ENCODE measurements at places on chromosomes 1 and 21.

GRCh38 chr1:119286587-119287181, 81.9 kb upstream of the HAO2 start:
- DNase-seq: no peak

DNA sequence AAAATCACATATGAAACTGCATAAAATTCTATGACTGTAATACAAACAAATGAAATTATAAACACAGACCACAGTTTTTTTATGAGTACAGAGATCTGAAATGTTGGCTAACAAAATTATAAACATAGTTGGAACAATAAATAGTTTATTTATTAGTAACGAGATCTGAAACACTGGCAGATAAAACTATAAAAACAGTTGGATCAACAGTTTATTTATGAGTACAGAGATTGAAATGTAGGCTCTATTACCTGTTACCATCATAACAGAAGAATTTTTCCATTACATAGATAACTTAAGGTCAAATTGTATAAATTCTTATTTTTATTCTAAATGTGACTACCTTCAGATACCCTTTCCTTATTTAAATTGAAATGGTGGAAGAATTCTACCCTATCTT, 14.5 kb downstream of the EYA3 start:
- no peak for DNase-seq

- no peak for DNase-seq
Measured at GRCh38 chr1:228544921-228545591, 57.9 kb downstream of the RNF187 start.

DNA sequence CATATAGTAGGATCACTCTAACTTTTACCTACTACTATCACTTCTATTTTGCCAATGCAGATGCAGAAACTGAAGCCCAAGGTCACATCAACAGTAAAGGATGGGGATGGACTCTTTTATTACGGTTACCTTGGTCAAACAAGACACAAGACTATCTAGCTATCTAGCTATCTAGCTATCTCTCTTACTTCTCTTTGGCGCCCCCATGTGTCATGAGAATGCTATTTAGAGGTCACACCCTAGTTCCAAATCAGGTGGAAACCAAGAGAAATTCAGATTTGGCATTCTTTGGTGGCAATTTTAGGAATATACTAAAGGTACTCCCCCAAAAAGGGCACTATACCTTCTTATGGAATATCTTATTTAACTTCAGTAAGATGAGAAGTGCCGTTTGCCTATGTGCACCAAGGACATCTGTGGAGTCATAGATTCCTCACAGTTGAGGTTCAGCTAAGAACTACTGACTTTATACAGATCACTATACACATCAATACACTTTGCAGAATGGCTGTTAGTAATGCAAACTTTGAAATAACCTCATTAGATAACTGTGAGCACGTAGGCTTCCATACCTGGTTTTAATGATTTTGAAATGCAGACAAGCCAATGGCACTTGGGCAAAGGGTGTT, 6.7 kb downstream of the ZNF648 start:
- DNase-seq: no peak

GRCh38 chr1:187474336-187474735, 645.6 kb downstream of the PLA2G4A start:
- DNase-seq: no peak

GRCh38 chr1:46309401-46310159, 6.1 kb downstream of the UQCRH start:
- no peak for DNase-seq

GRCh38 chr21:15122241-15122640, 57.4 kb upstream of the NRIP1 start:
- DNase-seq: no peak

DNA sequence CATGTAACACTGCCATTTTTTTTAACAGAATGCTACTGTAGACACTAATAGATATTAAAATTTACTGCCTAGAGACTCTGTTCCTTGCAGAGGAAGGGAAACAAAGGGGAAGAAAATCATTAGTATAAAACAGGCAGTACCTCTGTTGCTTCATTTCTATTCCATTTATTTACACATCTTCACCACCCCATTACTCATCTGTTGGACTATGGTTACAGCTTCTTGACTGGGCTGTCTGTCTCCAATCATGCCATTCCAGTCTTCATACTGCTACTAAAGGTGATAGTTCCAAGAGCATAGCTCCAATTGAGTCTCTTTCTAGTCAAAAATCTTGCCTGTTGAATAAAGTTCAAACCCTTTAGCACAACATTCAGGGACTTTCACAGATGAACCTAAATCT, 22.2 kb upstream of the GPR25 start:
- DNase-seq: no peak

DNA sequence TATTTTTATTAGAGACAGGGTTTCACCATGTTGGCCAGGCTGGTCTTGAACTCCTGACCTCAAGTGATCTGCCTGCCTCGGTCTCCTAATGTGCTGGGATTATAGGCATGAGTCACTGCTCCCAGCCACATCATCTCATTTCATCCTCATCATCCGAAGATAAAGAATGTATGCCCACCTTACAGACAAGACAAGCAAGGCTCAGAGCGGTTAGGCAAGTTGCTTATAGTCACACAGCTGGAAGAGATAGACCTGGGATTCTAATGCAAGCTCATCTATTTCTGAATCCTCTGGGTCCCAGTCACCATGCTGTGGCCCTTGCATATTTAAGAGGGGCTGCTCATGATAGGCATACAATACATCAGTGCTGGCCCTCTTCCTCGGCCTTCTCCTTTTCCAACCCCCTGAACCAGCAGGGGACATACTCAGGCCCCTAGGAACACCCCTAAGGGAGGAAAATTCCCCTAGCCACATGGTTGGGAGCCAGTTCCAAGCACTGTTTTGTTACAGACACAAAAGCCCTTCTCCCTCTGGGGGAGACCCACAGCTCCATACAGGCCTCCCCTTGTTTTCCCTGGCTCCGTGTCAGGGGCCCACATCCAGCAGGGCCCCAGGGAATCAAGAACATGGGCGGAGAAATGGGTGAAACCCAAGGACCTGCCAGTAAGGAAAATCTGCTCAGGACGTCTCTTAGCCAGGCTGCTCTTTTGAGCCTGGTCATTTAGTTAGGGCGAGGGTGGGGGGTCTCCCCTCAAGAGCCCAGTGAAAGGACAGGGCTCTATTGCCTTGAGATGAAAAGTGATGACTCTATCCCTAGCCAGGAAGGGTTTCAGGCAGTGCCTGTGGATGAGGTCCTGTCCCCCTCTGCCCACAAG, 6.9 kb downstream of the CSRP1 start:
- DNase-seq: no peak

All from activated CD8-positive, alpha-beta memory T cell treated with anti-CD3 and anti-CD28 coated beads for 4 hours (primary cell).